ENCODE measurements at places on chromosomes 16 and 17.

DNA sequence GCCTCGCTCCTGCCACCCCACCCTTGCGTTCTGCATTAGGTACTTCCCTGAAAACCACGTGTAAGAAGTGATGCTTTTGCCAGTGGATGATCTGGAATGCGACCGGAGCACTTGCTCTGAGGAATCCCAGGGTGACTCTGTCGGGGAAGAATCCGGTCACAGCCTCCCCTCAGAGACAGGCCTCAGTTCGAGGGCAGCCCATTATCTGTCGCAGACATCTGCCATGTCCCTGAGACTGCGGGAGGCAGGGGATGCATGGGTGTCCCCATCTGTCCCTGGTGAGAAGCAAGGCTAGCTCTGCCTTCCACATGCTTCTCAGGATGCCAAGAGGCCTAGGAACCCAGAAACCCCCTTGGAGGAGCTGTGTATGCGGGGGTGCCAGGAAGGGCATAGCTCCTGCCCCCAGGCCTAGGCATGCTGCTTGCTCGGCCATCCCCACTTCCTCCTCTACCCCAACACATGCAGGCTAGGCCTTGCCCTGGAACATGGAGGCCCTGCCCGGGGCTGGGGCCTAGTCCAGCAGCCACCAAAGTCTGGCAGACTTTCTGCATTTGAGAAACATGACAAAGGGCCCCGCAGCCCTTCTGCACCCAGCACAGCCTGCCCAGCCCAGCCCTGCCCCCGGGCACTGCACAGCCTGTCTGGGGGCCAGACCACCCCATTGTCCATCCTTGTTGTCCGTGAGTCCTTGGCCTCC, 20.5 kb downstream of the MNT start:
- DNase-seq, result no peak

DNA sequence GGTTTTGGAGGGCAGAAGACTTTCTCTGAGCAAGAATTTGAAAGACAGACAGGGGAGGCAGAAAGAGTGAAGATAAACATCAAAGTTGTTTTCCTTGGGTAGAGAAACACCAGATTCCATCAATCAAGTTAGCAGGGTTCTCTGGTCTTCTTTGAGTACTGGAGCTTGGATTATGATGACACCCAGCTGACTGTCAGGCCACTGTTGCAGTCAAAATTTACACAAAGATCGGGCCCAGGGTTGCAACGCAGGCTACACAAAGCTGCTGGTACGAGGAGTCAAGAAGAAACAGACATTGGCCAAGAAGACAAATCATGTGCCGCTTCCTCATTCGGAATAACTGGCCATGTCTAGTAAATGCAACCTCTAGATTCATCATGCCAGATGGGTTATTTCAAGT, 396.2 kb upstream of the XYLT1 start:
- DNase-seq, result no peak

DNA sequence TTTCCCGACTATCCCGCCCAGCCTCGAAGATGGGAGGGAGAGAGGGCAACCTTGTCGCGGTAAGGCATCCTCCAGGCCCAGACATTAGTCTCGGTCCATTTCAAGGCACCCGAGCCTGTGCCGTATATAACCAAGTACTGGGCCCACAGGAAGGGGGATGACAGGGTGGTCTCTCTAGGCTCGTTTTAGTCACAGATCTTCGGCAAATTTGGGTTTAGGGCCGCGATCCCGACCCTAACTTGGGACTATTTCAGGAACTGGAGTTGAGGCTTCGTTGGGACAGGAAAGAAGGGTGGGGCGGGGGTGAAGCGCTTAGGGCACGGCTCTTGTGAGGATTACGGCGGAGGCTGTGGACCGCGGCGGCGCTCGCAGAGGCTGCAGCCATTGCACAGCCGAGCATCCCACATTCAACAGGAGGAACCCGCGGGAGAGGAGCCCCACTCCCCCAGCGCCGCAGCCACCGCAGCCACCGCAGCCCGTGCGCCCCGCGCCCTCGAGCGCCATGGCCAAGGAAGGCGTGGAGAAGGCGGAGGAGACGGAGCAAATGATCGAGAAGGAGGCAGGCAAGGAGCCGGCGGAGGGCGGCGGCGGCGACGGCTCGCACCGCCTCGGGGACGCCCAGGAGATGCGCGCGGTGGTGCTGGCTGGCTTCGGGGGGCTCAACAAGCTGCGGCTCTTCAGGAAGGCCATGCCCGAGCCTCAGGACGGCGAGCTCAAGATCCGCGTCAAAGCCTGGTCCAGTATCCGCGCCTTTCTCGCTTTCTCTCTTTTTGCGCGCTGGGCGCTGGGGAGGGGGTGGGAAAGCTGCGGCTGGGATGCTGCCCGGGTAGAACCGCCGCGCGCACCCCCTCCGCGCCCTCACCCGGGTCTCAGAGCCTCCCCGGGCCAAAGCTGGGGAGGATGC, at the start of gene VAT1L:
VAT1L (plus strand) TSS at position 384 of the 904 bp plus-strand sequence; CDS start at position 503, 119 bp downstream.
- DNase-seq, result no peak

DNA sequence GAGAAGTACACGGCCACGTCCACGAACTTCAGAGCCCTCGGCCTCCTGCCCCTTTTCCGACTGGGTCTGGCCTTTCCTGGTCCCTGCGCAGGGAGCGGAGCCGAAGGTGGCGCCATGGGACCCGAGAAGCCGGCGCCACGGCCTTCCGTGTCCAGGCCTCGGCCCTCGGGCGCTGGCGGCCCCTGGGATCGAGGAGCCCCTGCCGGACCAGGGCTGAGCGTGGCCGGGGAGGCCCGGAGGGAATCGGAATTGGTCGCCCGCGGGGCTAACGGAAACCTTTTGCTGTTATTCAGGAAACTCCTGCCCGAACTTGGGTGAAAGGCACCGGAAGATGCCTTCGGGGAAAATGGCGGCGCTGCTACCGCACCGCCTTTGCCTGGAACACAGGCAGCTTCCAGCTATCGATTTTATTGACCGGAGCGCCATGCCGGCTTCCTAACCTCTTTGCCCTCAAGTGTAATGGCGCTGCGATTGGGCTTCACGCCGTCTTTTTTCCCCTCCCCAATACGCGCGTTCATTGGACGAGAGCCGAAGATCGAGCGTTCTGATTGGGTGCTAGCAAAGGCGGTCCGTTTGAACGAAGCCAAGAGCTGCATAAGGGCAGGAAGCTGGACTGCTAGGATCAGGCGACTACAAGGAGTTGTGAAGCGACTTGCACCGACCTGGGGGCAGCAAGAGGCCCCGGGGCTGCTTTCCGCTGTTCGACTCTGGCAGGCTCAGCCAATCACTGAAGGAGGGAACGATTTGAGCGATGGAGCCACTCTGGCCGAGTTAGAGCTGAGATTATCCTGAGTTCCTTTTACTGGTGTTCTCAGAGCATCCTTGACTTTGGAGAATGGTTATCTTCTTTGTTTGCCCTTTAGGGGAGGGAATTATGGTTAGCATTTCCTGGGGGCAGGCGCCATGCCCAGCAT, at the start of gene ZNF689:
ZNF689 (minus strand) TSS at position 464 of the 914 bp plus-strand sequence; CDS start at position 116, 348 bp downstream.
- peak; percentile 96 for DNase-seq

GRCh38 chr16:9780831-9781230, 401.4 kb downstream of the GRIN2A start:
- no peak for DNase-seq

DNA sequence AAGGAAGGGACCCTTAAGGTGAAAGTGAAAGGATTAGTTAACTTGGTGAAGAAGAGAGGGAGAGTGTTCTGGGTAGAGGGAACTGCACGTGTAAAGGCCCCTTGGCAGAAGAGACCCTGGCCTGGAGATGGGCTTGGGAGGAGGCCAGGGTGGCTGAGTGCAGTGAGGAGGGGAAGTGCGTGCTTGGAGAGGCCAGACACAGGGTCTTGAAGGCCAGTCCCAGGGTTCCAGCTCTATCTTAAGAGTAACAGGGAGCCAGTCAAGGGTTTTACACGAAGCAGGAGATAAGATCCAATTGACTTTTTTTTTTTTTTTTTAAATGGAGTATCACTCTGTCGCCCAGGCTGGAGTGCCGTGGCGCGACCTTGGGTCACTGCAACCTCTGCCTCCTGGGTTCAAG, 15.2 kb upstream of the DOK4 start:
- no peak for DNase-seq

DNA sequence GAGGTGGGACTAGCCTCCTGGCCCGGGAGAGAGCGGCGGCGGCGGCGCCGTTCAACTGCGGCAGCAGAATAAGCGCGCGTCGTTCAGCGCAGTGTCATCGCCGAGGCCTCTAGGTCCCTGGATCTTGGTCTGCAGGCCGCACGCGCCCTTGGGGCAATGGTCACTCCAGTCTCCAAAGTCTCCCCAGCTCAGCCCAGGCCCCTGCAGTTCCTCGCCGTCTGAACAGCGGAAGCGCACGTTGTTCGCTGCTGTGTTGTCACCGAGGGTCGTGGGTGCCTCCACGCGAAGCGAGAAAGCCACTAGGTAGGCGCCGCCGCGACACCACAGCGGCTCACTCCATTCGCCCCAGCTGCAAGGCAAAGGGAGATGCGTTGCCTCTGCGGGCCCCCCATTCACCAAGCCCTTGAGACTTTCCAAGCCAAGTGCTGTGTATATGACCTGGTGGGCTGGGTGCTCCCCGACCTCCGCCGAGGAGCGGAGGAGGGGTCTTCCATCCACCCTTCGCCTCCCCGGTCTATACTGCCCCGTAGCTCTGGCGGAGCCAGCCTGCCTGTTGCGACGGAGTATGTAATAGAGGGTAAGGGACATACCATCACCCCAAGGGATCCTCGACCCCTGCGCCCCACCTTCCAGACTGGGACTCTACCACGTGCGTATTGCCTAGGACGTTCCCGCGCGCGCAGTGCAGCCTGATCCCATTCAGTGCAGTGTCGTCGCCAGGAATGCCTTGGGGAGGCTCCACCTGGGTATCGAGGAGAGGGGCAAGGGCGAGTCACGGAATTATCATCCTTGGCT, 656 bp downstream of the VMO1 start:
- DNase-seq, result no peak

- DNase-seq, result no peak
Measured at GRCh38 chr16:82396509-82396908, 226.5 kb upstream of the MPHOSPH6 start.

DNA sequence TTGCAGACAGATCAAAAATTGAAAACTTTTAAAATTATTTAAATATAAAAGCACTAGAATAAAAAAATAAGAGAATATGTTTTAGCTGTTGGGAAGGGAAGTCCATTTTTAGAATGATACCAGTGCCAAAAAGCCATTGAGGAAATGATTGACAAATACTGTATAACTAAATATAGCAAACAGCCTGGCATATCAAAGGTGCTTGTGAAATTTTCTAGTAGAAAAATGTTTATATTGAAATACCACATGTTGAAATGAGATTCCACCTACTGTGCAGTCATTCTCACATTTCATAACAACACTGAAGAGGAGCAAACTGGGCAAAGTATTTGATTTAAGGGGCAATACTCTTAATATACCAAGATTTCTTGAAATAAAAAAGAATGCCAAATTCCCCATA, 183.5 kb downstream of the PHKB start:
- no peak for DNase-seq

GRCh38 chr17:49359990-49360795, 1.9 kb downstream of the ZNF652 start:
- DNase-seq, result no peak

GRCh38 chr17:8488901-8489300, 53.2 kb downstream of the NDEL1 start:
- no peak for DNase-seq

- DNase-seq, result no peak
Measured at GRCh38 chr16:28903344-28904042, 21.5 kb downstream of the RABEP2 start.
